ENCODE measurements at places on chromosomes 2 and 18.

DNA sequence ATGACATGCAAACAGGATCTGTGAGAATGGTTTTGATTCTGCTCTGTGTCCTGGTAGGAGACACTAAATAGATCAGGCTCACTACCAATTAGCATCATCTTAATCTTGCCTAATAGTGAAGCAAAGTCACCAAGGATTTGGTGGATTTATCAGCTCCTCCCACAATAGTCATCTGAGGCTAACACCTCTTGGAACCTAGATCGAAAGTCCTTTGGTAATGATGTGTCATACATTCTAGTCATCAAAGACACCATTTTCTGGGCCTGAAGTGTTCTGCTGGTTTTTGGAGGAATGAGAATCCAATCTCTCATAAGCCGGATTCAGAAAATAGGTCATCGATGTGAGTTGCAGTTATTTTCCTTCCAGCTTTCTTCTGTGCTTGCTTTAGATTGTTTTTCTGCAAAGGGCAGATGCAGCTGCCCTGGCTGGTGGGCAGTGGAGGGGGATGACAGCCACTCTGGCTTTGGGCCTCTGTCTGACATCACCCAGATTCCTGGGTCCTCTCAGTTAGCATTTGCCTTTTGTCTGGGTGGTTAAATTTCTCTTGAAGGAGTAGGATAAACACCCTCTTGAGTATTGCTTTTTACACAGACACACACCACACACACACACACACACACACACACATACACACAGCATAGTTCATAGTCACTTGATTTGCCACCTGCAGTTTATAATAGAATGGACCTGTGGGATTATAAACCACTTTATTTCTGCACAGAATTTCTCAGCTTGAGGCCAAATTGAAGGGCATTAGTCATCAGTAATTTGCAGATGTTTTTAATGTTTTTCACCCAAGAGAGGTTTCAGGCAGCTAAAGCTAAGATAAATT, at the start of gene MYO3B:
Gene MYO3B, plus strand, starts transcription at position 198 of the 832 bp plus-strand sequence. Its CDS starts 141 bp downstream, at position 339.
- no peak for DNase-seq

DNA sequence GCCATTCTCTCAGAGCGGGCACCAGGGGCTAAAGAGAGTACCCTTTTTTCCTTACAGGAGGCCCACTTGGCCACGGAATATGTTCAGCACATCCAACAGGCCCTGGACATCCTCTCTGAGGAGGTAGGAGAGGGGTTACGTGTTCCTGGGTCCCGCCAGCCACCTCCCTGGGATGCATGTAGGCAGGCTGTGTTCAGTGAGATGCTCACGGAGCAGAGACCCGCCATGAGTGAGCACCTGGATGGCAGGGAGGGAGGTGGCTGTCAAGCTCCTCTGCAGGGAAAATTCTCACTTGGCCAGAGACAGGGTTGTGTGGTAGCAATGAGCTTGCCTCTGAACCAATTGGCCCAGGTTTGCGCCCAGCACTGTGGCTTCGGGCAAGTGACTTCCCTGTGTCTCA, 123.1 kb upstream of the PPP1CB start:
- no peak for DNase-seq

DNA sequence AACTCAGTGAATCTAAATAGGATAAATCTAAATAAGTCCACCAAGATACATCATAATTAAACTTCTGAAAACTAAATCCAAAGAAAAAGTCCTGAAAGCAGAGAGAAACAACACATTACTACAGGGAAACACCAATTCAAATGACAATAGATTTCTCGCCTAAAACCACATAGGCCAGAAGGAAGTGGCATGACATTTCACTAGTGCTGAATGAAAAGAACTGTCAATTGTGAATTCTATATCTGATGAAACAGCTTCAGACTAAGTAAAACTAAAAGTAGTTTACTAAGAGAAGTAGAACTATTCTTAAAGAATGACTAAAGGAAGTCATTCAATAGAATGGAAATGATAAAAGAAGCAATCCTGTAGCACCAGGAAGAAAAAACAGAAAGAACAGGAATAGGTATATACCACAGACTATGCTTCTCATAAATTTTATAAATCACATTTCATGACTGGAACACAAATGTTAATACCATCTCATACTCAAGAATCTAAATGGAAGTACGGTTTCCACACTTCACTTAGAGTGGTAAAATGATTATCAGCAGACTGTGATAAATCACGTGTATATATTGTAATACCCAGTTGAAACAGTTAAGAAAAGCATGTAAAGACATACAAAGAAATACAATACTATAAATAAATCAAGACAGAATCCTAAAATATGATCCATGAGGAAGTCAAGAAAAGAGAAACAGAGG, 46.4 kb downstream of the ASXL2 start:
- DNase-seq = peak; percentile 30

- DNase-seq = no peak
Observed at GRCh38 chr2:145692971-145693478, 1173.1 kb upstream of the ZEB2 start.
